GDM1 (cell line): ENCODE measurements at places on chromosomes 12 and 14.

DNA sequence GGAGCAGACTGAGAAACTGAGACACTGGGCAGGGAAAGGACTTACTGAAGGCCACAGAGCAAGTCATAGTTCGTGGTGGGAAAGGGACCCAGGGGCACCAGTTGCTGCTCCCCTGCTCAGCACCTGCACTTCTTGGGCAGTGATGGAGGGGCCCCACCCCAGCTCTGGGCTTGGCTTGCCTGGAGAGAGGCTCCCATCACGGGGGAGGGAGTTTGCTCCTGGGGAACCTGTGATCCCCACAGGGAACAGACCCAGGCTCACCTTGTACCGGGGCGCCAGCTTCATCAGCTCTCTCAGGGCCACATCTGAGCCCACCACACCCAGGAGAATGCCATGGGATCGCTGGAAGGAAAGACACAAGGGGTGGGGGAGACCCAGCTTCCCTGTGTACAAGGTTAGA lies 39.8 kb downstream of the CACNA2D4 start:
- DNase-seq = no peak

DNA sequence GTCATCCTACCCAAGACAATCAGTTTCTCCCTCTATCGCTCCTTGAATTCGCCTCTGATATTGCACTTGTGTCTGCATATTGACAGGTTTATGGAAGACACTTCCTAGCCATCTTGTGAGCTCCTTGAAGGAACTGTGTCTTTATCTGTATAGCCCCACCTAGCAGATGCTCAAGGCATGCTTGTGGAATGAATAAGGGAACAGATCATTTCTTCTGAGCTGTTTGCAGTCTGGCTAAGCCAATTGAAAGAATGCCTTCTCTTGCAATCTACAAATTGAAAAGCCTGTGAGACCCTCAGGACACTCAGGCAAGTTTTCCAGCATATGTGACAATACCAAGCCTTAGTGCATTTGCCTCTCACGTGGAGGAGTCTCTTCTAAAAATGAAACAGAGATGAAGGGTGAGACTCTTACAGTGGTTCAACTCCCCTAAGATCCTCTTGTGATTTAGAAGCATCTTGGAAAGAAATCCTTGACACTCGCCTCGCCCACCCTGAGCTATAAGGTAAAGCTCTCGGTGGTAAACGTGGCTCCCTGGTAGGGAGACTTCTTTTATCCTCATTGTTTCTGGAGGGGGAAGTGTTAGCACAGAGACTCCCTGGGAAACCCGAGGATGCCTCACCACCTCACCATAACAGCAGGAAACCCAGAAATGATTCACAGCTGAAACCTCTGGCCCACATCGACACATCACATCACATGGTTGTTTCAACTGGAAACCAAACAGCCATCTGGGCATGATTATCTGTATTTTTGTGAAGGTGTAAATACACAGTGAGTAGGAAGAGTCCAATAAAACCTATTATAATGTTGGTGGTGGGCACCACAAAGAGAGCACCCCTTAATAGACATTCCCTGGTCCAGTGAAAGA lies 112.3 kb upstream of the BCL2L14 start:
- DNase-seq = peak; percentile 36

DNA sequence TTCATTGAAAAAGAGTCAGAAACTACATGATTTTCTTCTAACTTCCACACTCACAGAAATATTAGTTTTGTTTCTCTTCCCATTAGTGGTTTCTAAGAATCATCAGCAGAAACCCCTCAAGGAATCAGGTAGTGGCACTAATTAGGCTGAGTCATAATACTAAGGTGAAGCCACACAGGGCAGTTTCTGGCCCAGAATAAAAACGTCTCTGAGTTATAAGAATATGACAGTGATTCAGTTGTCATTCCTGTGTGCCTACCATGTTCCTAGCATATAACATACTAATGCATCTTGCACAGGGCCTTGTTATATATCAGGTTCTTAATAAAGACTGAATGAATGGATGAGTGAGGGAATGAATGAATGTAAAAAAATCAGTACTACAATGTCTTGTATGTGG lies 206.0 kb upstream of the PLEKHG7 start:
- DNase-seq = no peak

GRCh38 chr12:110935588-110935987 lies 15.2 kb upstream of the MYL2 start:
- DNase-seq = no peak

DNA sequence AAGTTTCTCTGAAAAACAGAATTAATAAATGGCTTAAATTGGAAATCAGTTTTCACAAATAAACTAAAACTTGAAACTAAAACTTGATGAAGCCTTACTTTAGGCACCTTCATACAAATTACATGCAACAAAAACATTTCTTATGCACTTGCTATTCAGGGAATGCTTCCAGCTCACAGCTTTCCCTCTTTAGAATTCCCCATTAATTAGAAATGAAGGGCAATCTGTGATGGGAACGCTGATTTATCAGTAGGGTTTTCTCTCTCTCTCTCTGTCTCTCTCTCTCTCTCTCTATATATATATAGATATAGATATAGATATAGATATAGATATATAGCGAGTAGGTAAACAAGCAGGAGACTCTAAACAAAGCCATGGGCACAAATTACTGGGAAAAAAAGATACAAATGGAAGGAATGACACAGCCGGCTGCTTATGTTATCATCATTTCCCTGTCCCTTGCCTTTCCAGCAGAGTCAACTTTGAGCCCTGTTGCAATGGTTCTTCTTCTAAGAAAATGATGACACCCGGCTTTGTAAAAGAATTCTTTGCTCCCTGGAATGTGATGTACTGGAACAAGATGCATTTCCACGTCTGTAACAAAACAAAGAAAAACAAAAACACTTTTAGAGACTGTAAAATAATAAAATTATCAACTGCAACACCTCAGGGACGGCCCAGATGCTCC lies 1121.6 kb upstream of the TMEM132C start:
- DNase-seq = no peak
